ENCODE measurements at places on chromosomes 1 and 21. TPM values are rescaled to one million over a fixed set of nuclear protein-coding genes. Genes with fewer than 3 reads are reported as not detected.
A peak's percentile ranks its signal among the peaks of the same experiment; 100 is the strongest.

- H3K4me1 ChIP-seq, result peaks cover 40% of the 10 kb centered on the region
- H3K27me3 ChIP-seq, result no peaks in the 10 kb centered on the region
- H3K36me3 ChIP-seq, result no peaks in the 10 kb centered on the region
- H3K4me3 ChIP-seq, result no peak overlapping the region
Measured at GRCh38 chr1:94318505-94319030, 81.2 kb upstream of the ARHGAP29 start.

ATXN7L2 gene
- 5.7 TPM for total RNA-seq

DNA sequence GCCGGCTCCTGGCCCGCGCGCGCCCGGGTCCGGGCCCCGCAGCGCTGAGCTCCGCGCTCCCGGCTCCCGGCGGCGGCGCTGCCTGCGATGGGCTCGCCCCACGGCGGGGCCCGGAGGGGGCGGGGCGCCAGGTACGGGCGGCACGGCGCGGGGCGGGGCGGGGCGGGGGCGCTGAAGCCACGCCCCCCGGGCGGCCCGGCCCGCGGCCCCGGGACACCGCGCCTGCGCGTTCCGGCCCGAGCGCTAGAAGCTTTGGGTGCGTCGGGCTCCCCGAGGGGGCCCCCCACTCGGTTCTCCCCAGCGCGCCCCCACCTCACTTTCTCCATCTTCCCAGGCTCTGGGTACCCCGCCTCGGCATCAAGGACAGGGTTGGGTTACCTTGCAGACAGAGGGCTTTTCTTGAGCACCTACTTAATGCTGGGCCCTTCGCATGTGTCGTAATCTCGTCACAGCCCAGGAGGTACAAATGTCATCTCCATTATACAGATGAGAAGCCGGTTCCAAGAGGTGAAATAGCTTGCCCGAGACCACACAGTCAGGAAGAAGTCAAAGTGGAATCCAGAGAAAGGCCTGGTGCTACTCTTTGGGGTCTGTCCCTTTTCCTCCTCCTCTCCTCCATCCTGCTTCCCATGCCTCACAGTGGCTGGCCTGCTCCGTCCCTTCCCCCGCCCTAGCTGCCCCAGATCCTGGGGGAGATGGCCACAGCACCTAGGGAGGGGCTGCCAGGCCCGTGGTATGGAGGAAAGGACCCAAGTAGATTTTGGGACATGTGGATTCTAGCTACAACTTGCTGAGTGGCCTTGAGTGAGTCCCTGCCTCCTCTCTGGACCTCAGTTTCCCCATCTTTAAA lies 46.5 kb downstream of the RAP1GAP start:
- H3K4me1 ChIP-seq, result peaks cover 37% of the 10 kb centered on the region
- peak; percentile 66 for DNase-seq
- no peaks in the 10 kb centered on the region for H3K36me3 ChIP-seq
- H3K27me3 ChIP-seq, result no peaks in the 10 kb centered on the region
- H3K4me3 ChIP-seq, result peak overlapping the region; percentile 46
- H3K27ac ChIP-seq, result no peak overlapping the region

- peaks cover 79% of the 10 kb centered on the region for H3K27me3 ChIP-seq
- H3K27ac ChIP-seq, result no peak overlapping the region
- H3K36me3 ChIP-seq, result no peaks in the 10 kb centered on the region
- no peak for DNase-seq
Measured at GRCh38 chr1:204814166-204814884, 56.3 kb upstream of the NFASC start.

DNA sequence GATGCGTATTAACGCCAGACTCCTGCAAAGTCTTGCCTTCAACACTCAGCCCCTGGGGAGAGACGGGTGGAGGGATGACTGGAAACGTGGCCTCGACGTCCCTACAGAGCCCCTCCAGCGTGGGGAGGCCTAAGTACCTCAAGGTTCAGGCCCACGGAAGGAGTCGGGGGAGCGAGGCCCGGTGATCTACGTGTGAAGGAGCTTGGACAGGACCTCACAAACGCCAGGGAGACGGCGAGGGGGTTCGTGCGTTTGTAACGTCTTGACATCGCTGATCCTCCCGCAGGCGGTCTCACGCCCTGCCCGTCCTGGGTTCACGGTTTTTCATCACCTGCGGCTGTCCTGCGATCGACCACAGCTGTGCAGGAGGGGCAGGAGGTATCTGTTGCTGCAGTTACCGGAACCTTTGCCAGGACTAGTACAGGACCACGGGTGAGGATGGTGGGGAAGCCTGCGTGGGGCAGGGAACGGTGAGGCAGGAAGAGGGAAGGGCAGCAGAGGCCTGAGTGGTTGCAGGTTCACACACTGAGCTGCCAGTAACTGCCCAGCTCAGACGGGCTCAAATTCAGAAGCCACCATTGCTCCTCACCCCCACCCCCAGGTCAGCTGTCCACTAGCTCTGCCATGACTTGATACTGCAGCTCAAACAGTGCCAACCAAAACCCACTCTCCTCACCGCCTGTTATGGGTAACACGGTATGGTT lies 889 bp upstream of the CCNL2 start:
- peaks cover 25% of the 10 kb centered on the region for H3K4me1 ChIP-seq
- H3K27ac ChIP-seq, result peak overlapping the region; percentile 24
- H3K4me3 ChIP-seq, result peak overlapping the region; percentile 80
- H3K36me3 ChIP-seq, result peaks cover 33% of the 10 kb centered on the region
- no peak for DNase-seq

DNA sequence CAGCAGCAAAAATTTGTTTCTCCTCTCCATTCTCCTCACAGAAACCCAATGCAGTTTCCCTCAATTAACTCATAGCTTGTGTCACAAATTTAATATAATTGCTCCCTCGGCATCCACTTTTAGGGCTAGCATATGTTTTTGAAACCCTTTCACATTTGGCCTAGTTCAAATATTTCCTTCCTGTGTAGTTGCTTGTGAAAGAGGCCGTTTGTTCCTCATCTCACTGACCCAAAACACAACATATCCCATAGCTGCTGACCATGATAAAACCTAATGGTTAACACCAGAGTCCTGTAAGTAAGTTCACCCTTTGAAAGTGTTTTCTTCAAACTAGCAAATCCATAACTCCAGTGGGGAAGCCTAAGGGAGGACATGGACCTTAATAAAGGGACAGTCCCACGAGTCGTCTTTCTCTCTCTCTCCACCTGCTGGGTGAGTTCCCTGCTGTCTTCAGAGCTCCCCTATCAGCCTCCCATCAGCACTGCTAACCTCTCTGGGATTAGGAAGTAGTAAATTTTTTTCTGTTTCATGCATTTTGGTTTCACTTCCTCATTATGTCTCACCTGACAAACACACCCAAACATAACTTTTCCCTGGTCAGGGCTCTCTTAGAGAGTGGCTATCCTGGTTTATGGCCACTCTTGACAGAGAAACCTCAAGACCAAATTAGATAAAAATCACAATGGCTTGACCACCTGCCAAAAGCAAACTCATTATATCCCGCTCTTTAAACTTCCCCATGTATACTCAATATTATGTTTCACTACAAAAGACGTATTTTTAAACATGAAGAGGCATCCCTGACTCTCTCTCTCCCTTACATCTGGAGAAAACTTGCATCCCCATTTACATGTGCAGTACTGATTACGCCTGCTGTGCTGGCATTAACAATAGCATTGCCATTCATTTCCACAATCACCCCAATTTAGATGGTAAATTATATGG lies 177.7 kb upstream of the HP1BP3 start:
- H3K4me3 ChIP-seq, result no peak overlapping the region
- 0 out of 2 replicates have a peak overlapping the region, but pooled peaks have one; percentile 15 for H3K27ac ChIP-seq
- no peaks in the 10 kb centered on the region for H3K4me1 ChIP-seq
- H3K36me3 ChIP-seq, result no peaks in the 10 kb centered on the region
- no peaks in the 10 kb centered on the region for H3K27me3 ChIP-seq

DNA sequence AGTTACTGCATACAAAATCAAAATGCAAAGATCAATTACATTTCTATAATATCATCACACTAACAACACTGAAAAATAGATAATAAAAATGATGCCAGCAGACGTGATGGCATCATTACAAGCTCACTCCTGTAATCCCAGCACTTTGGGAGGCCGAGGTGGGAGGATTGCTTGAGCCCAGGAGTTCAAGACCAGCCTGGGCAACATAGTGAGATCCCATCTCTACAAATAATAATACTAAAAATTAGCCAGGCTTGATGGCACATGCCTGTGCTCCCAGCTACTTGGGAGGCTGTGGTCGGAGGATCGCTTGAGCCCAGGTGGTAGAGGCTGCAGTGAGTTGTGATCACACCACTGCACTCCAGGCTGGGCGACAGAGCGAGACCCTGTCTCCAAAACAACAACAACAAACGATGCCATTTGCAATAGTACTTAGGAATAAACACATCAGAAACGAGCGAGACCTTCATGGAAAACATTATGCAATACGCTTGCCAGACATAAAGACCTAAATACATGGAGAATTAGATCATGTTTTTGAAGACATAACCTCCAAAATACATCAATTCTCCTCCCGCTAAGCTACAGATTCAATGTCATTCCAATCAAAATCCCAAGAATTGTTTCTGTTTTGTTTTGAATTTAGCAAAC lies 86.6 kb upstream of the ERRFI1 start:
- H3K36me3 ChIP-seq, result no peaks in the 10 kb centered on the region
- H3K4me1 ChIP-seq, result peaks cover 28% of the 10 kb centered on the region
- no peaks in the 10 kb centered on the region for H3K27me3 ChIP-seq
- no peak overlapping the region for H3K27ac ChIP-seq
- DNase-seq, result no peak

DNA sequence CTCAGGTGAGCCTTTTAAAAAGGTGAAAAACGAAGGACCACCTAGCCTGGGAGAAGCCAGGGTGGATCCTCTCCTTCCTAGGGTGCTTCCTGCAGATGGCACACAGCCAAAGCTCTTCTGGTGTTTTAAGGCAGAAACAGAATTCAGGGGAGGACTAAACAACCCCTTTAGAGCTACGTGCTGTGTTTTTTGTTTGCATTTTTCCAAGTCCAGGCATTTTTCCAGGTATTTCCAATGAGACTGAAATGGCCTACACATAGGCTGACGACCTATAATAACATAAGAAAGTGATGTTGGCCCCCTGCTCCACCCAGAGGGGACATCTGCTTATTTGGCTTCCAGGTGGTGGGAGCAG lies 83.8 kb downstream of the CAPZB start:
- H3K36me3 ChIP-seq, result no peaks in the 10 kb centered on the region
- no peak for DNase-seq
- H3K27ac ChIP-seq, result no peak overlapping the region
- H3K27me3 ChIP-seq, result no peaks in the 10 kb centered on the region

NECTIN4 gene
- 9.0 TPM for total RNA-seq

GRCh38 chr1:40753142-40753882 lies 30.3 kb upstream of the KCNQ4 start:
- H3K27me3 ChIP-seq, result no peaks in the 10 kb centered on the region
- no peak for DNase-seq
- H3K4me1 ChIP-seq, result peaks cover 5% of the 10 kb centered on the region
- peaks cover 23% of the 10 kb centered on the region for H3K36me3 ChIP-seq
- H3K27ac ChIP-seq, result no peak overlapping the region

- no peaks in the 10 kb centered on the region for H3K27me3 ChIP-seq
- DNase-seq, result no peak
- no peak overlapping the region for H3K27ac ChIP-seq
- no peaks in the 10 kb centered on the region for H3K36me3 ChIP-seq
- H3K4me3 ChIP-seq, result no peak overlapping the region
- no peaks in the 10 kb centered on the region for H3K4me1 ChIP-seq
Measured at GRCh38 chr21:41147096-41147978, 20.6 kb upstream of the BACE2 start.

STMN1 gene
- 349 TPM for total RNA-seq

TDRD5 gene
- total RNA-seq, result not detected

- no peaks in the 10 kb centered on the region for H3K27me3 ChIP-seq
- no peaks in the 10 kb centered on the region for H3K4me1 ChIP-seq
- H3K27ac ChIP-seq, result no peak overlapping the region
- peaks cover 42% of the 10 kb centered on the region for H3K36me3 ChIP-seq
- no peak for DNase-seq
- H3K4me3 ChIP-seq, result no peak overlapping the region
Measured at GRCh38 chr1:53964109-53964508, 18.0 kb downstream of the LRRC42 start.

GRCh38 chr1:104765085-104765484 lies 1015.4 kb downstream of the AMY1C start:
- H3K36me3 ChIP-seq, result no peaks in the 10 kb centered on the region
- H3K27ac ChIP-seq, result no peak overlapping the region
- no peaks in the 10 kb centered on the region for H3K27me3 ChIP-seq
- H3K4me3 ChIP-seq, result no peak overlapping the region

EVI5 gene
- 32.0 TPM for total RNA-seq

RGS8 gene
- total RNA-seq, result not detected

- H3K27me3 ChIP-seq, result no peaks in the 10 kb centered on the region
- no peaks in the 10 kb centered on the region for H3K4me1 ChIP-seq
- H3K4me3 ChIP-seq, result no peak overlapping the region
- H3K36me3 ChIP-seq, result no peaks in the 10 kb centered on the region
- no peak for DNase-seq
Measured at GRCh38 chr1:190376044-190376443, 101.6 kb downstream of the BRINP3 start.

RAVER2 gene
- total RNA-seq, result 12.4 TPM

DNA sequence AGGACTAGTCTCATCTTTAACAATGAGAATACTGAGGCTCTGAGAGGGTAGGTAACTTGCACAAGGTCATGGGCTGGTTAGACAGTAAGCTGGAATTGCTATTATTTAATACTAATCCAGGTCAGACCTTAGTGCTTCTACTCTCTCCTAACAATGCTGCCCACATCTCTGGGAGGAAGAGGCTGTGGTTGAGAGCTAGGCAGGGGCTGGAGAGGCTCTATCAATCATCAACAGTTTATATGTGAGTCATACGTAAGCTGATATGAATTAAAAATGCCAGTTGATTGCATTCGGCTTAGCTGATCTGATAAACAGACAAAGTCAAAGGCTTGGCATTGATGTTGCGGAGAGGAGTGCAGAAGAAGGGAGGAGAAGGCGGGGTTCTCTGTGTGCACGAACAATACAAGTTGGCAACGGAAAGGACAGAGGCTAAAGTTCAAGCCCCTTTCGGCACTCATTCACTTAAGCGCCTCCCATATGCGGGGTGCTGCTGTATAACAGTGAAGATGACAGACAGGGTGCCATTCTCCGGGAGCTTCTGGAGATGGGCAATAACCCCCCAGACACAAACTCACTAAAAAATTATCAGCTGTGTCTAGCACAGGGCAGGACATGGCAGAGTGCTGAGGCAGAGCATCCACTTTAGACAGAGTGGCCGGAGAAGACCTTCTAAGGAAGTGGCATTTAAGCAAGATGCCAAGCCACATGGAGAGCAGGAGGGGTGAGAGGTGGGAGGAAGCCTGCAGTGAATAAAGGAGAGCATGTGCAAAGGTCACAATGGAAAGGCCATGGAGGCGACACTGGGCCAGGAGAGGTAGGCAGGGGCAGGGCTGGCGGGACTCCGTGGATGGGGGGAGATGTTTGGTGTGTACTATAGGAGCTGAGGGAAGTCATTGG lies 195.2 kb downstream of the ZSCAN20 start:
- no peaks in the 10 kb centered on the region for H3K36me3 ChIP-seq
- peaks cover 78% of the 10 kb centered on the region for H3K27me3 ChIP-seq
- no peaks in the 10 kb centered on the region for H3K4me1 ChIP-seq
- H3K4me3 ChIP-seq, result no peak overlapping the region

- H3K36me3 ChIP-seq, result no peaks in the 10 kb centered on the region
- no peaks in the 10 kb centered on the region for H3K4me1 ChIP-seq
- H3K4me3 ChIP-seq, result no peak overlapping the region
- H3K27me3 ChIP-seq, result no peaks in the 10 kb centered on the region
- no peak for DNase-seq
- no peak overlapping the region for H3K27ac ChIP-seq
Measured at GRCh38 chr1:119871881-119872280, 24.4 kb downstream of the ADAM30 start.

BLACAT1 gene
- 13.5 TPM for total RNA-seq
